ENCODE measurements at places on chromosomes 2 and 18. TPM values are rescaled to one million over a fixed set of nuclear protein-coding genes. Genes with fewer than 3 reads are reported as not detected.

DNA sequence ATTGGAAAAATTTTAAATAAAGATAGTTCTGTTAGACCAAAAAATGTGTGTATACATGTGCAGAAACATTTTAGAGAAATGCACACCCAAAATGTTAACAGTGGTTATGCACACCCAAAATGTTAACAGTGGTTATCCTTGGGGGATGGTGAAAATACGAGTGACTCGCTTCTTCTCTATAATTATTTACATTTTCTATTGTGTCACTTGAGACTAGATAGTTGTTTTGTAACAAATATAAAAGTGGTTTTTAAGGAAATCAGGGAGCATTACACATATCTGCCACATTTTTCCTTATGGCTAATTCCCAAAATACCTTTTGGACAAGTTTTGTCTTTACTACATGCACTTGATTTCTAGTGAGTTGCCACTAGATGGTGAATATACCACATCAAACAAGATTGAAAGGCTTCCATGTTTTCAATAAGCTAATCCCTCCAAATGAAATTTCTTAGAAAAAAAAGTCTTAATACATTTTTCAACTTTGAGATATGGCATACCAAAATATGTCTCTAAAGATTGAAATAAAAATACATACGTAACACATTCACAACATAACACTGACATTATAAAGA is 9.0 kb upstream of the HIBCH start:
- DNase-seq, result no peak

- no peak for DNase-seq
Measured at GRCh38 chr2:237042101-237042500, 43.6 kb upstream of the COPS8 start.

- no peak for DNase-seq
Measured at GRCh38 chr18:50842846-50843245, 23.0 kb upstream of the MRO start.

GRCh38 chr18:33466822-33467221 is 26.3 kb upstream of the CCDC178 start:
- DNase-seq, result no peak

- DNase-seq, result no peak
Measured at GRCh38 chr2:168058675-168059074, 188.7 kb downstream of the STK39 start.

GRCh38 chr2:10300328-10300920 is 2.3 kb upstream of the HPCAL1 start:
- no peak for DNase-seq

GRCh38 chr18:31403409-31403808 is 26.8 kb downstream of the DSG4 start:
- DNase-seq, result no peak

DNA sequence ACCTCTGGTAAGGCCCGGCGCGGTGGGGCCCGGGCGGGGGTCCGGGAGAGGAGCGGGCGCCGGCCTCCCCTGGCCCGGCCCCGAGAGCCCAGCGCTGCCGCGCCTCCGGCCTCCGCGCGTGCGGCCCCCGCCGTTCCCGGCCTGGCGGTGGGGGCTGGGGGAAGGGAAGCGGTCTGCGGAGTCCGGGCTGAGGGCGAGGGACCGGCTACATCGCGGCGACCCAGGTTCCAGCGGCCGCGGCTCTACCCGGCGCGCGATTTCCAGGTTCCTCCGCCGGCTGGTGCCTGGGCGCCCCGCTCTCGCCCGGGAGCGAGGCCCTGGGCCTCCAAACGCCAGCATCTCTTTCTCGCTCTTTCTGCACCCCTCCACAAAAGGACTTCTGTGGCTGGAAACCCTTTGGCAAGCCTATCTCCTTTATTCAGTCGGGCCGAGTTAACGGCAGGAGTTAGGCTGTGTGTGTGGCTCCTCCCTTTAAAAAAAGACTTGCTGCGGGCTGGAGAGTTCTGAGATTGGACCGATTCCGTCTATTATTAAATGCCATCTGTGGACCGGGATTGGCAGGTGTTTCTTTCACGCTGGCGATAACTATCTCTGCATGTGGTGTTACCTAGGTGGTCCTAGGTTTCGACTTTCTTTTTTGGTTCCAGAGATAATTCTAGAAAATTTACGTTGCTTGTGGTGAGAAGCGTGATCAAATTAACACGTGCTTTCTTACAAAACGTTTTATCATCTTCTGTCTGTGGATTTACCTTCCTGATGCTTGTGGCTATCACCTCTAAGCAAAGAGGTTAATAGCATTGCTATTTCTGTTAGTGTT is 592 bp downstream of the ME2 start:
- DNase-seq, result no peak

The SERPINB3 gene
- total RNA-seq, result not detected

GRCh38 chr18:70139138-70139537 is 66.3 kb downstream of the RTTN start:
- no peak for DNase-seq

- DNase-seq, result no peak
Measured at GRCh38 chr18:30439174-30439573, 603.4 kb downstream of the DSC3 start.

The SERPINB10 gene
- not detected for total RNA-seq

- no peak for DNase-seq
Measured at GRCh38 chr2:27422958-27423357, 5.5 kb upstream of the NRBP1 start.

DNA sequence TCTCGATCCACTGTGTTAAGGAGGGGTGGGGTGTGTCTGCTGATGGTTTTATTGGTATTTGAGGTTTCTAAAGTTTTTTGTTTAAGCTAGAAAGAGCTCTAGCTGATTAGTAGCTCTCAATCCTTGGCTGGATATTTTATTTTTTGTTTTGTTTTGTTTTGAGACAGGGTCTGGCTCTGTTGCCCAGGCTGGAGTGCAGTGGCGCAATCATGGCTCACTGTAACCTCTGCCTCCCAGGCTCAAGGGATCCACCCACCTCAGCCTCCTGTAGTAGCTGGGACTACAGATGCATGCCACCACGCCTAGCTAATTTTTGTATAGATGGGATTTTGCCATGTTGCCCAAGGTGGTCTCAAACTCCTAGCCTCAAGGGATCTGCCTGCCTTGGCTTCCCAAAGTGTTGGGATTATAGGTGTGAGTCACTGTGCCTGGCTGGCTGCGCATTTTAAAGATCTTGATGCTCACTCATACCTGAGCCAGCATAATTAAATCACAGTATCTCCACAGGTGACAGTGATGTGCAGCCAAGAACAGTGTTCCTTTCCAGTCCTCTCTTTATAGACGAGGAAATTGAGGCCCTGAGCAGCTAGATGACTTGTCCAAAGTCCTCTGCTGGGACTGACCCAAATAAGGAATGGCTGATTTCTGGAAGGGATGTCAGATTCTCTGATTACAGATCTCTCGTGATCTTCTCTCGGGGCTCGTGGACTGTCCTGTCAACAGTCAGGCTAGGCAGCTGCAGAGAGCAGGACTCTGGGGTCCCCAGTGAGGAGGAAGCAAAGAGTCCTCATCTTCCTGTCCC is 44.5 kb downstream of the SPTBN1 start:
- no peak for DNase-seq

The LBX2 gene
- total RNA-seq, result 1.9 TPM

DNA sequence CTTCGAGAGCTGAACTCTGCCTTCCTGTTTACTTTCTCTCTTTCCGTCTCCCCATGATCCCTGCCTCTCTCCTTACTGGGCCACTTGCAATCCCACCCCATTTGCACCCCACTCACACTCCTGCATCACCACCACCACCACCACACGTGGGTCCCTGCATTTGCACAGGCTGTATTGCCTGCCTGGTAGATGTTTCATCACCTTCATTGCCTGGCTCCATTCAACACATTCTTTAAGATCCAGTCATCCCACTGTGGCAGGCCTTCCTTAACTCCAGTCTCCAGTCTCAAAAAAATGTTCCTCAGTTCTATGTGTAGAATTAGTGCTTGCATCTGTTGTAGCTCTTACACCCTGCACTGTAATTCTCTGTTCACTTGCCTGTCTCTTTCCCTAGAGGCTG is 13.9 kb downstream of the NOSTRIN start:
- peak; percentile 71 for DNase-seq

GRCh38 chr18:62898359-62898758 is 183.0 kb downstream of the PHLPP1 start:
- no peak for DNase-seq

The RGPD4 gene
- total RNA-seq, result not detected

The SOWAHC gene
- 13.5 TPM for total RNA-seq
